ENCODE measurements at places on chromosomes 11 and 22. TPM values are rescaled to one million over a fixed set of nuclear protein-coding genes. Genes with fewer than 3 reads are reported as not detected.

GRCh38 chr11:92941676-92942571 is 27.5 kb upstream of the MTNR1B start:
- no peak for DNase-seq

- no peak for DNase-seq
Observed at GRCh38 chr11:57370251-57370650, 10.7 kb downstream of the PRG3 start.

ACR gene
- total RNA-seq = 0.19 TPM

GRCh38 chr11:24900960-24901549 is 404.2 kb downstream of the LUZP2 start:
- no peak for DNase-seq

DNA sequence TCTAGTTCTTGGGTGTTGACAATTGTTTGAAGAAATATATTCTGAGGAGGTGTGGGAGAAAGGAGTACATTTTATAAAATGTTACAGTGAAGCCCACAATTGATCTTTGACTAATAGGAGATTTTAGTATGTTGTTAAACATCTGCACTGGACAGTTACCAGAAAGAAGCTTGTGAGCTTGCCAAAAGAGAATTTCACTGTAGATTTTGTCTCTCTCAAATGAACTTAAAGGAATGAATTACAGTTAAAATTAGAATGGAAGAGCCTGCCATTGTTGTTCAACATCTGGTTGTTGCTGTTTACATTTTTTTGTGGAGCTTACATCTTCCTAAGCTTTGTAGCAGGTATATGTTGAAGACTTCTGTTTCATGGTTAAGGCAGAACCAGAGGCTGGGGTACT is 620.5 kb upstream of the CCDC179 start:
- DNase-seq = no peak

Measured in type B pancreatic cell (in vitro differentiated cells).